ENCODE measurements at places on chromosomes 7 and 10.
A peak's percentile ranks its signal among the peaks of the same experiment; 100 is the strongest.

DNA sequence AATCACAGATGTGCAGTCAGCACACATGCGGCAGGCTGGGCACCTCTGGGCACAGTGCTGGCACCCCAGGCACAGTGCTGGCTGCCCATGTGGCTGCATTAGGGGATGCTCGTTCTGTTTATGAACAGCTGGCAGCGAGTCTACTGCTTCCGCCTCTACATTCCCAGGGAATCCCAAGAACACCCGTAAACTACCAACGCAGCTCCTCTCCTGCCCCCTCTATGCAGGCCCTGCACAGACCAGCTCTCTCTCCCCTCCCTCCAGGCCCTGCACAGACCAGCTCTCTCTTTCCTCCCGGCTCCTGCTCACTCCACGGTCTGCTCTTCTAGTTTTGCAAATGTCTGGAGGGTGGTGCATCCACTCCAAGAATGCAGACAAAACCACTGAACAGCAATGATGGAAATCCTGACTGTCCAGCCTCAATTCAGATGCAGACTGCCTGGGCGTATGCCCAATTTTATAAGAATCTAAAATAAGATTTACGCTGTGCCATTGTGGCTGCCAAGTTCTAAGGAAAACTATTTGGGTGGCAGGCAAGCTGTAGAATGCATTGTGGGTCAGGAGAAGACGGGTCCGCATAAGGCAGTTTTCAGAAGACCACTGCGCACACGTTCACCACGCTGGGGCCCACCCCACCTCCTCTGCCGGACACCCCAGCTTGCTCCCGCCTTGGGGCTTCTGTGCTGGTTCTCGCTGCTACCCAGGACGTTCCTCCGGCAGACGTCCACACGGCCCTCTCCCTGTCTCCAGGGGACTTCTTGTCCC is 234.6 kb downstream of the ZMYND11 start:
- H3K27ac ChIP-seq: peak overlapping the region; percentile 88
- peaks cover 20% of the 10 kb centered on the region for H3K36me3 ChIP-seq
- no peak for DNase-seq
- H3K4me1 ChIP-seq: peaks cover 67% of the 10 kb centered on the region
- H3K27me3 ChIP-seq: no peaks in the 10 kb centered on the region

GRCh38 chr10:688312-689120 is 952 bp downstream of the DIP2C start:
- peaks cover 9% of the 10 kb centered on the region for H3K27me3 ChIP-seq
- H3K27ac ChIP-seq: peak overlapping the region; percentile 73
- H3K4me3 ChIP-seq: peak overlapping the region; percentile 76
- no peak for DNase-seq
- peaks cover 35% of the 10 kb centered on the region for H3K4me1 ChIP-seq

DNA sequence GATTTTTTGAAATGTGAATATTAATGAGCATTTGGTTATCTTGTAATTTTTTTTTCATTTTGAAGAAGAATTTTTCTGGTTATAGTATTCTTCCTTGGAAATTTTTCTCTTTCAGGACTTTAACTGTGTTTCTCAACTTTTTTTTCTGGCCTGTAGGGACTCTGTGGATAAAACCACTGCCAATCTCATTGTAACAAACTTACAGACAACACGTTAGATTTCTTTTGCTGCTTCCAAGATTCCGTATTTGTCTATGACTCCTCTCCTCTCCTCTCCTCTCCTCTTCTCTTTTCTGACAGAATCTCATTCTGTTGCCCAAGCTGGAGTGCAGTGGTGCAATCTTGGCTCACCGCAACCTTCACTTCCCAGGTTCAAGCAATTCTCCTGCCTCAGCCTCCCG is 19.4 kb upstream of the ZNF92 start:
- no peak for DNase-seq
- no peaks in the 10 kb centered on the region for H3K27me3 ChIP-seq
- no peak overlapping the region for H3K4me3 ChIP-seq
- H3K4me1 ChIP-seq: no peaks in the 10 kb centered on the region

DNA sequence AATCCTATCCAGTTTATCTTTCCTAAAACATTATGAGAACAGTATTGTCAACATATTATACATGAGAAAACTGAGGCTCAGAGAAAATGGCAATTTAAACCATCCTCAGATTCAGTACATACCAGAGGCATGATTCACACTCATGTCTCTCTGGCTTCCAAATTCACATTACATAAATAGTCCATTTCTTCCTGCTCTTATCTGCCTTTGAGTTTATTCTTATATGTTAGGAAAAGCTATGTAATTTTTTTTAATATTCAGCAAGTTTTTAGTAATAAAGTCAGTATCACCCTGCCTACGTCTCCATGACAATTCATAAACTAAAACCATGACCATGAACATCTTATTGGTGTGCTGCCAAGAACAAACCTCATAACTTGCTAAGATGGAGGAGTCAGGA is 1260.2 kb upstream of the SORCS1 start:
- H3K27ac ChIP-seq: no peak overlapping the region
- no peaks in the 10 kb centered on the region for H3K36me3 ChIP-seq
- DNase-seq: no peak
- H3K4me1 ChIP-seq: peaks cover 14% of the 10 kb centered on the region

DNA sequence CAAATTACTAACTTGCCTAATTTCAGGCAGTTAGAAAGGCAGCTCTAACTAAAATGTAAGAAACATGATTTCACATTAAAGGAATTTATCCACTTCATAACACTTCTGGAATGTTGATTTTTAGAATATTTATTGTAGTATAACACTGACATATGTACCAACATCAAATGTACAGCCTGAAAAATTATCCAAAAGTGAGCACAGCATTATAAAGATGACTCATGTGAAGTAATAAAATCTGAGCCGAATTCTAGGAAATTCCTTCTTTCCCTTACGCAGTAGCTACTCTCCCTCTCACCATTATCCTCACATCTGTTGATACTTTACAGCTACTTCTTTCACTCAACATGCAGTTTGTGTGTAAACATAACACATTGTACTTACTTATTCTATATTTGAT is 610.6 kb downstream of the ZWINT start:
- no peak overlapping the region for H3K27ac ChIP-seq
- H3K36me3 ChIP-seq: no peaks in the 10 kb centered on the region
- H3K4me1 ChIP-seq: peaks cover 2% of the 10 kb centered on the region
- no peak for DNase-seq

DNA sequence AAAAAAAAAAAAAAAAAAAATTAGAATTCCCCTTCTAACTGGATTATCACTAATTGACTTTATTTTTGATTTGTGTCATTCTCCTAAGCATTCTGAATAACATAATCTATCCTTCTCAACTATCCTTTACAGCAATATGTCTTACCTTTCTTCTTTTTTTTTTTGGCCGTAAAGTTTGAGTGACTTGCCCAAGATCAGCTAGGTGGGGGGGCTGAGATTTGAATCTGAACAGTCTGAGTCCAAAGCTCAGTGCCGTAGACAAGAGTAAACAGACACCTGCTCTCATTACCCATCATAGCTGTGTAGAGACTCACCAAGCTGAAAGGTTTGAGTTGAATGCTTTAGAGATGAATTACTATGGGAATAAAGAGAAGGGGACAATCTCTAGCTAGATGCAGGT is 192.1 kb downstream of the SORCS1 start:
- no peaks in the 10 kb centered on the region for H3K36me3 ChIP-seq
- no peaks in the 10 kb centered on the region for H3K27me3 ChIP-seq
- no peak for DNase-seq
- H3K27ac ChIP-seq: no peak overlapping the region
- H3K4me3 ChIP-seq: no peak overlapping the region
- peaks cover 11% of the 10 kb centered on the region for H3K4me1 ChIP-seq

GRCh38 chr10:100374200-100374655 is 27.2 kb downstream of the SCD start:
- peaks cover 24% of the 10 kb centered on the region for H3K4me1 ChIP-seq
- no peaks in the 10 kb centered on the region for H3K36me3 ChIP-seq
- H3K27me3 ChIP-seq: no peaks in the 10 kb centered on the region
- no peak for DNase-seq
- H3K4me3 ChIP-seq: no peak overlapping the region
- H3K27ac ChIP-seq: no peak overlapping the region

- H3K27me3 ChIP-seq: peaks cover 24% of the 10 kb centered on the region
- H3K4me1 ChIP-seq: peaks cover 2% of the 10 kb centered on the region
- no peaks in the 10 kb centered on the region for H3K36me3 ChIP-seq
- no peak overlapping the region for H3K4me3 ChIP-seq
Measured at GRCh38 chr7:31805209-31805818, 118.3 kb downstream of the PPP1R17 start.

GRCh38 chr10:70991140-70992124 is 103.1 kb upstream of the PCBD1 start:
- no peaks in the 10 kb centered on the region for H3K36me3 ChIP-seq
- no peak for DNase-seq
- no peaks in the 10 kb centered on the region for H3K4me1 ChIP-seq

DNA sequence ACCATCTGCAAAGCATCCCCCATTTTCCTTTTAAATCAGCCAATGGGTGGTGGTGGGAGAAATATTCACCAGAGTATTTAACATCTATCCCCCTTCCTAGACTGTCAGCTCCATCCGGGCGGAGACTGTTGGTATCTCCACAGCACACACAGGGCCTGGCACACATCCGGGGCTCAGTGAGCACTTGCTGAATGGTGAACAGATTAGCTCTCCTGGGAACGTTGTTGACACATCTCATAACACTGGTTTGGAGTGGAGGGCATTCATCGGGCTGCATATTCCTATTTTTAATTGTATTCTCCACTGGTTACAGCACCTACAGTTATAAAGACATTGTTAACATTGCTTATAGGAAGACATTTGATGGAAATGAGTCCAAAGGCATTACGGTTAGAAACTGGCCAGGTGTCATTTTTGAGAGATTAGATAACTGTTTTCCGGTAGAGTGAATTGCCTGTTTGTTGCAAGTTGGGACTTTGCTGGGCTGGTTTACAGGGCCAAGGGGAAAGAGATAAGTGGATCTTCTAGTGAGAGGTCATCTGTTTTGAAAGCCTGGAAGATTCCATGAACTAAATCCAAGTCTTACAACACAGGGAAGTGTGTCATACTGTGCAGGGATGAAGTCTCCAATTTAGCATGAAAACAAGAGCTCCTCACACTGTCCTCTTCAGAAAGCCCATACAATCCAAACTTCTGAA is 101.8 kb downstream of the EGFR start:
- DNase-seq: no peak
- no peak overlapping the region for H3K4me3 ChIP-seq
- H3K27me3 ChIP-seq: no peaks in the 10 kb centered on the region
- H3K27ac ChIP-seq: peak overlapping the region; percentile 31
- no peaks in the 10 kb centered on the region for H3K36me3 ChIP-seq
- H3K4me1 ChIP-seq: peaks cover 14% of the 10 kb centered on the region

- H3K4me1 ChIP-seq: peaks cover 52% of the 10 kb centered on the region
- H3K36me3 ChIP-seq: no peaks in the 10 kb centered on the region
- peak overlapping the region; percentile 88 for H3K27ac ChIP-seq
- H3K4me3 ChIP-seq: peak overlapping the region; percentile 79
- DNase-seq: peak; percentile 75
- no peaks in the 10 kb centered on the region for H3K27me3 ChIP-seq
Measured at GRCh38 chr10:29736366-29737073, 101.7 kb upstream of the SVIL start.

GRCh38 chr7:94698275-94698674 is 42.3 kb upstream of the SGCE start:
- no peak for DNase-seq
- no peaks in the 10 kb centered on the region for H3K27me3 ChIP-seq
- H3K4me1 ChIP-seq: peaks cover 28% of the 10 kb centered on the region
- no peak overlapping the region for H3K4me3 ChIP-seq
- peaks cover 2% of the 10 kb centered on the region for H3K36me3 ChIP-seq

DNA sequence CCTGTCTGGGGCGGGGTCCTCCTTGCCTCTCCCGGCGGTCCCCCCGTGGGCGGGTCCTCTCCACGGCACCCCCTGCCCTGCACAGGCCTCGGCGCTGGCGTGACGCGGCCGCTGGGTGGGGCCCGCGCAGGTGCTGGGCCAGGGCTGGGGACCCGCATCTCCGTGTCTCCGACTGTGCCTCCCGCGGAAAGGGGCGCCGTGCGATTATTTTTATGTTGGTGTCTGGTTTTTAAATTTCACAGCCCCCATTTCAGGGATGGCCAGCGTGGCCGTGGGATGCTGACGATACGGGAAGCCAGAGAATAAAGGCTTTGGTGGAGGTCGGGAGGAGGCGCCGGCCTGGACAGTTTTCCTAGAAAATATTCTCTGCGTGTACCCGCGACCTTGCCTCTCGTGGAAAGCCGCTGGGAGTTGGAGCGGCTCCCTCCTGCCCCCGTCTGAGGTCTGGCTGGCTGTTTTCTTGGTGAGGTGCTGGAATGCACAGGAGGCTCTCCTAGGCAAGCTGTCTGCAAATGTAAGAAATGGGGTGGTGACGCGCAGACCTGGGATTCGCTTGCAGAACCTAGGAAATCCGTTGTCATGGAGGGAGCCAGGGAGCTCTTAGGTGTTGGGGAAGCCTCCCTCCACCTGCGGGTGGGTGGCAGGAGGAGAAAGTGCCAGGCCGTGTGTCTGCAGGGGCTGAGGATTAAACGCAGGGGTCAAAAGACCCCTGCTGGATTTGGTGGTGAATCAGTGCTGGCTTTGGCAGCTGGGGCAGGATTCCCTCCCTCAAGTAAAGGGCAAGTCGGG is 28.7 kb upstream of the JAKMIP3 start:
- peaks cover 9% of the 10 kb centered on the region for H3K4me1 ChIP-seq
- DNase-seq: no peak
- peak overlapping the region; percentile 73 for H3K4me3 ChIP-seq

DNA sequence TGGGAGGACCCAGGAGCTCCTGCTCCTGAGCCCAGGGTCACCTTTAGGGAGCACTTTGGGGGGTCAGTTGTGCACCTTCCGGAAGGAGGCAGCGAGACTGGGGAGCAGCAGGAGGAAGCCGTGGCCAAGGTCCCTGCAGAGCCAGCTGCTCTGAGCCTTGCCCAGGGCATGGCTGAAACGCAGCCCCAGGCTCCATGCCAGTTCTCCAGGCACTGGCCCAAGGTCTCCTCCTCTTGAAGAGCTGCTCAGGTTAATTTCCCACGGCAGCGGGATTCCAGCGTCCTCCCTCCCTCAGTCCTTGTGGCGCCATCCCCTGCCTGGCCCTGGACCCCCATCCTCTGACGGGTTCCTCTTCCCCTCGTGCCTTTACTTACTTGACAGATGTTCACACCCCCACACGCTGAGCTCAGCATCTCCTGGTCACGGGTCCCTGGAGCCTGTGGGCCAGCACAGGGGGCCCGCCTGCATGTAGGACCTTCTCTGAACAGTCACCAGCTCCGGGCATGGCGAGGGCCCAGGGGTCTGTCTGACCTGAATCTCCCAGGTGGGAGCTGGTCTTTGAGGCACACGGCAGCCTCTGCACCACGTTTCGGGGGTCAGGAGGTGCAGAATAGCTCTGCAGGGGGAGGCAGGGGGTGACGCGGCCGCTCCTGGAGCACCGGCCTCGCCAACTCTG is 16.7 kb upstream of the CFAP46 start:
- peaks cover 18% of the 10 kb centered on the region for H3K4me1 ChIP-seq
- no peak for DNase-seq
- no peak overlapping the region for H3K4me3 ChIP-seq

Measured in mesothelial cell of epicardium (in vitro differentiated cells).